Fibroblast of skin of right biceps (primary cell): ENCODE measurements at places on chromosomes 12 and 14.
A peak's percentile ranks its signal among the peaks of the same experiment; 100 is the strongest.

DNA sequence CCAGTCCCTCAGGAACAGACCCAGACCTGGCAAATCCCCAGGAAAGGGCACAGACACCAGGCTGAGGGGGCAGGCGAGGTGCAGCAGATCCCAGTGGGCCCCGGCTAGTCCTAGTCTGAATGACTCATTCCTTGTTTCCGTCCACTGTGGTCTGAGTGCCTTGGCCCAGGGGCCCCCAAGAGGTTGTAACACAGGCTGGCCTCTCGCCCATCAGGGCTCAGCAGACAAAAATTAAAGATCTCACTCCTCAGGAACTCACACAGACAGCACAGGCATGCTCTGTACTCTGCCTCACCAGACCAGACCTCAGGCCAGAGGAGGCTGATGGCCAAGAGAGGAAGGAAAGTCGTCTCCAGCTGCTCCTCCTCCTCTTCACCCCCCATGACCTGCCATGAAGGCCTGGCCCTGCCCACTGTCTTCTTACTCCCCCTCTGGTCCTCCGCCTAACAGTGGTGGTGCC is 7.7 kb upstream of the LTBP2 start:
- peak; percentile 95 for DNase-seq

GRCh38 chr14:38255408-38255672 is 553 bp downstream of the CLEC14A start:
- DNase-seq = no peak

DNA sequence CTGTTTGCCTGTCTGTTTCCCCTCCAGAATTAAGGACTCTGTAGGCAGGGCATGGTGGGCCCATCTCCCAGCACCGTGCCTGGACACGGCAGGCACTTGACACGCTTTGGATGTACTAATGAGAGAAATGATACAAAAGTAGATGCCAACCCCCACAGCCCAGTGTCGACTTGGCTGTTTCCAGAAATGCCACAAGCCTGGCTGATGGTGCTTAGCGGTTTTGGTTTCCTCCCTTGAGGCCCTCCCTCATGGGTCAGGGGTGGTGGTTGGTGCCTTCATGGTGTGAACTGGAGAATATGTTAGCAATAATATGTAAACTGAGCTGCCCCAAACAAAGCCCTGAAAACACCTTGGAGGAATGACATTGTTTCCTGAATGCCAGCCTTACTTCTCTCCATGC is 55.5 kb upstream of the ESRRB start:
- no peak for DNase-seq

DNA sequence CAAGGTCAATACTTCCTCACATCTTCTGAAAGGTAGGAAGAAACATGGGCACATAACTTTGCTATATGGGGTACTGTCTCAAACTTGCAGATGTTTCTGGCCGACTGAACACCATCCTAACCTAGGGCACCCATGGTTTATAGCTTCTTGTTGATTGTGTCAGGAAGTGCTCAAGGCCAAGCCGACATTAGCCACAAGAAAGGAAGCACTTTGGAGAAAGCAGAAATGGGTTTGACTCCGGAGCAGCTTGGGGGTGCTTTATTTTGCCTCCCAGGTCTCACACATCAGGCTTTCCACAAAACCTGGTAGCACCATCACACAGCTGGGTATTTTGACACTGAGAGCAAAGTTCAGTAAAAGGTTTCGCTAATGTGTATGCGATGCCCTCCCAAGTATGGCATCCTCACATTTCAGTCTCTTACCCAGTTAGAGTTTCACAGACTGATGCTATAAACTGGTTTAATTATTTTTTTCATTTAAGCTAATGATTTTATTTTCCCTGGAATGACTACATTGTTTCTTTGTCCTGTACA is 25.2 kb upstream of the BHLHE41 start:
- DNase-seq = no peak

GRCh38 chr12:10722502-10722904 is 620 bp downstream of the YBX3 start:
- DNase-seq = peak; percentile 66

DNA sequence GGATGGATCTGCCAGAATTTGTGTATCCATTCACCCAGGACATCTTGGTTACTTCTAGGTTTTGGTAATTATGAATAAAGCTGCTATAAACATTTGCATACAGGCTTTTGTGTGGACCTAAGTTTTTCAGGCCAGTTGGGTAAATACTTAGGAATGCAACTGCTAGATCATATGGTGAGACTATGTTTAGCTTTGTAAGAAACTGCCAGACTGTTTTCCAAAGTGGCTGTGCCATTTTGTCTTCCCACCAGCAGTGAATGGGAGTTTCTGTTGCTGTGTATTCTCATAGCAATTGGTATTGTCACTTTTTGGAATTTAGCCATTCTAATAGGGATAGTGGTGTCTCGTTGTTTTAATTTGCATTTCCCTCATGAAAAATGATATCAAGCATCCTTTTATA is 133.0 kb downstream of the KIF26A start:
- DNase-seq = no peak

- DNase-seq = no peak
Observed at GRCh38 chr14:80464531-80465149, 253.3 kb upstream of the DIO2 start.

DNA sequence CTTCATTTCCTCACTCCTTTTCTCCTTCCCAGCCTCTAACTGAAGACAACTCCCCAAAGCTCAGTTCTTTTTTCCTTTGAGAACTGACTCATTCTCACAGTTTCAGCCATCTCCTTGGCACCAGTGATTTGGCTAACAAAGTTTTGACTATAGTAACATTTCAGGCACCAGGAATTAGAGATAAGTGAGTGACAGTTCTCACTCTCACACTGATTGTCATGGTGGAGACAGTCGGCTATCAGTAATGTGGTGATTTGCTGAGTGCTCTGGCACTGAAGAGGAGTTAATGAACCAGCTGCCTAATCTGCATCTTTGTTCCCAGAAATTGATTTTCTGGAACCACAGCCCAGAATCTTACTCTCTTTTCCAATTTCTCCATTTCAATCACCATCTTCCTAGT is 29.5 kb downstream of the HELB start:
- DNase-seq = no peak

- no peak for DNase-seq
Observed at GRCh38 chr12:63949902-63950301, 105.4 kb downstream of the SRGAP1 start.

DNA sequence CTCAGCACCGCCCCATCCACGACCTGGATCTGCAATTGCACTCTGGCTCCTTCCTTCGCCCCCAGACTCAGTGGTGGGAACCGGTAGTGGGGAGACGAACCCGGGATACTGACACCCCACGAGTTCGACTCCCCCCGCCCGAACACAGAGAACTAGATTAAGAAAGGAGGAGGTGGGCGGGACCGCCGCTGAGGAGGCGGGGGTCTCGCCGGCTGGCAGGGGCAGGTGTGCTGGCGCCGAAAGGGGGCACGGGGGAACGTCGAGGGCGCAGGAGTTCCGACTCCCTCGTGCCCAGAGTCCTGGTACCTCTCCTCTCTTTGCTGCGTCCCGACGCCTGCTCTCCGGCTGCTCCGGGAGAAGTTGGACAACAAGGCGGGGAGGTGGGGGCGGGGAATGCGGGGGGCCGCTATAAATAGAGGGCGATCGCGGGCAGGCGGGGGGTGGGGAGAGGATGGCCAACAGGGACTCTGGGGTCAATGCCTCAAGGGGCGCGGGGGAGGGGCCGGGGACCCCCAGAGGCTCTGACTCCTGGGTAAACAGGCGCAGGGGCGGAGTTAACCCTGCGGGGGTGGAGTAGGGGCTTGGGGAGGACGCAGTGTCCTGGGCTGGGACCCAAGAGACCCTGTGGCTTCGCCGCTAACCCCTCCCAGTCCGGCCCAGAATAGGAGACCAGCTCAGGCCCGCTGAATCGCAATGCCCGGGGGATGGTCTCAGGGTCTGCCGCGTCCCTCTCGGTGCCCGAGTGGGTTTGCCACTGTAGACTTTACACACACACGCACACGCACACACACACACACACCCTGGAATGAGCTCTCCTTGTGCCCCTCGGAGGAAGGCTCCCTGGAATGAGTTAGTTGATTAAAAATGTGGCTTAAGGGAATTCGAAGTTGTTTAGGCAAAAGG is 761 bp upstream of the NDRG2 start:
- DNase-seq = no peak

DNA sequence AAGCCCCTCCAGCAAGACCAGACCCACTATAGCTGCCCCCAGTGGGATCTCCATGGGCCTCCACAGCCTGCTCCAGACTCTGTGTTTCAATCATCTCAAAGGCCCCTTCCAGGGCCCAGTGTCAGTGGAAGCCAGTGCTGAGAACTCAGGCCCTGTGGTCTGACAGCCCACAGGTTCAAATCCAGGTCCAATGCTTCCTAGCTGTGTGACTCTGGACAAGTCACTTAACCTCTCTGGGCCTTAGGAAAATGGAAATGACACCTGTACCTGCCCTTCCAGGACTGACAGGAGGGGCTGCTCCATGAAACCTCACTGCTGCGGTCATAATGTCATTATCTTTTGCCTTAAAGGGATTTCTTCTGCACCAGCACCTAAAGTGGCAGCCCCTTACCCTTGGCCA is 101.9 kb downstream of the NCOR2 start:
- no peak for DNase-seq

- DNase-seq = no peak
Observed at GRCh38 chr14:104003616-104004015, 61.3 kb upstream of the RD3L start.

- DNase-seq = peak; percentile 91
Observed at GRCh38 chr12:52181746-52182145, 10.1 kb downstream of the KRT80 start.

DNA sequence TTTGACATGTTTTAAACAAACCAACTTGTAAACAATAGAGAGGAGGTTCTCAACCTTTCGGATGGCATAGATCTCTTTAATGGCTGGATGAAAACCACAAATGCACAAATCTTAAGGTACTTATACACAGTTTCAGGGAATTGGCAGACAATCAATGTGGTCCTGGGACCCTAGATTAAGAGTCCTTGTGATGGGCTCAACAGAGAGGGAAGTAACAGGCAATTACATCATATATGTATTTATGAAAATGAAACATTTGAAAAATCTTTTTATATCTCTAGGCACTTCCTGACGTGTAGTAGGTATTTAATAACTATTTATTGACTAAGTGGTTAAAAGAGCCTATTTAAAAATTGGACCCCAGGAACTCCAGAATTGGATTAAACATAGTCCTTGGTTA is 897 bp downstream of the ACTR10 start:
- no peak for DNase-seq

DNA sequence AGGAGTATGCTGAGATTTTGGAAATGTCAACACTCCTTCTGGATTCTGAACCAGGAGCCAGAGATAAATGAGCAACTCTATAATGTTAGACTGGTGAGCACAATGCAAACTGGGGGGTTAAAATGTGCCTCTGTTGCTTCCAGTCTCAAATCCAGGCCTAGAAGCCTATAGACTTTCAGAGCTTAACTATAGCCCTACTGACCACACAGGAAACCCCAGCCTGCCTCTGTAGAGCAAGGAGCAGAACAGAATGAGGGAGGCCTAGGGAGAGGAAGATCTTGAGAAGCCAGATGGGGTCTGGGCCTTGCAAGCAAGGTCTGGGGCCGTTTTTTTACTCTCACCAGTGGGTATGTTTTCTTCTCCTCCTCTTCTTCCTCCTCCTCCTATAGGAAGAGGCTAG is 225.4 kb upstream of the KITLG start:
- peak; percentile 43 for DNase-seq

- no peak for DNase-seq
Observed at GRCh38 chr12:52942066-52942900, 6.6 kb upstream of the KRT18 start.

DNA sequence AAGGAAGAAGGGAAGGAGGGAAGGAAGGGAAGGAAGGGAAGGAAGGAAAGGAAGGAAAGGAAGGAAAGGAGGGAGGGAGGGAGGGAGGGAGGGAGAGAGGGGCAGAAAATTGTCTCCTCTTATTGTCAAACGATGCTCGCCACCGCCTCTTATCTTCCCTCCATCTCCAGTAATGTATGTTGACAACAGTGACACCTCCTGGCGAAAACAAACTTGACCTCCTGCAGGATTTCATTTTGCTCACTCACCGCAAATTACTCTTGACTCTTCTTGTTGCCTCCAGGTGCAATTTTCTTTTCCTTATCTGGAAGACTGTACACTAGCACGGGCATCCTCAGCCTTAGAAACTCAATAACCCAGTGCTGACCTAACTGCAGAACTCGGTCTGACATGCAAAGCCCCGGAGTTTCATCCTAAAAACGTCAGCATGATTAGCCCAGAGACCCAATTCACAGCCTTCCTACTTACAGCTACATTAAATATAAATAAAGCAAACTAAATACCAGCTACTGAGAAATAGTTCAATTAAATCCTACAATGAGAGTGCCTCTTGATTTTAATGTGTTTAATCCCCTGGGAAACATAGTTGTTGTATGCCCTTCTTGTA is 512.4 kb upstream of the TMPO start:
- DNase-seq = peak; percentile 38

DNA sequence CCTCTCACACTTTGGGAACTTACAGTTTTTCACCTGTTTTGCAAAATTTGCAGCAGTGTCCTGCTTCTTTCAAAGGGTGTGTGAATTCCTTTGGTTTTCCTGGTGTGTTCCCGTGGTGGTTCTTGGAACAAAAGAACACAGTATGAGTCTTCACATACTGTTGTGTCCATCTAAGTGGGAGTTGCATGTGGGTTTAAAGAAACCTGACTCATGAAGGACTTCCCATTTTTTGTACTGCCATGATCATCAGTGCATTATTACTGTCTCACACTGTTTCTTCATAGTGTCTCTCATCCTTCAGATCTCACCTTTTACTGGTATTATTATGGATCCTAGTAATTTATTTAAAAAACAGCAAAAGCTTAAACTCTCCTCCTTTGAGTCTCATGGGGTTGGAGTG is 3.8 kb upstream of the GZMH start:
- no peak for DNase-seq

- no peak for DNase-seq
Observed at GRCh38 chr12:56530390-56531055, 8.9 kb downstream of the RBMS2 start.

DNA sequence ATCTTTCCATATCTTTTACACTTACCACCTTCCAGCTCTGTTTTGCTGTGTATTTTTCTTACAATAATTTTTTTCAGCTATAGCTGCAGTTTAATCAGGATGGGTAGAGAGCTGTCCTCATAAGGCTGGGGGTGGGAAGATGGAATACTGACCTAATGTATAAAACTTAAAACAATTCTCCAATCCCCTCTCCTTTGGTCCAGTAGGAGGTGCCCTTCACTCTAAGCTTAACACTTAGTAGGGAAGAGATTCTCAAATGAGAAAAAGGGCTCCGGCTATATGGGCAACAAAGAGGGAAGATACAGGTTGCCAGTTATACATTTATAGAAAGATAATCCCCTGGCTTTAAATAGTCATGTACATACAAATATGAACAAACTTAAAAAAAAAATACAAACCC is 2.8 kb downstream of the ORMDL2 start:
- peak; percentile 22 for DNase-seq
